ENCODE measurements at places on chromosomes 16 and 17.

DNA sequence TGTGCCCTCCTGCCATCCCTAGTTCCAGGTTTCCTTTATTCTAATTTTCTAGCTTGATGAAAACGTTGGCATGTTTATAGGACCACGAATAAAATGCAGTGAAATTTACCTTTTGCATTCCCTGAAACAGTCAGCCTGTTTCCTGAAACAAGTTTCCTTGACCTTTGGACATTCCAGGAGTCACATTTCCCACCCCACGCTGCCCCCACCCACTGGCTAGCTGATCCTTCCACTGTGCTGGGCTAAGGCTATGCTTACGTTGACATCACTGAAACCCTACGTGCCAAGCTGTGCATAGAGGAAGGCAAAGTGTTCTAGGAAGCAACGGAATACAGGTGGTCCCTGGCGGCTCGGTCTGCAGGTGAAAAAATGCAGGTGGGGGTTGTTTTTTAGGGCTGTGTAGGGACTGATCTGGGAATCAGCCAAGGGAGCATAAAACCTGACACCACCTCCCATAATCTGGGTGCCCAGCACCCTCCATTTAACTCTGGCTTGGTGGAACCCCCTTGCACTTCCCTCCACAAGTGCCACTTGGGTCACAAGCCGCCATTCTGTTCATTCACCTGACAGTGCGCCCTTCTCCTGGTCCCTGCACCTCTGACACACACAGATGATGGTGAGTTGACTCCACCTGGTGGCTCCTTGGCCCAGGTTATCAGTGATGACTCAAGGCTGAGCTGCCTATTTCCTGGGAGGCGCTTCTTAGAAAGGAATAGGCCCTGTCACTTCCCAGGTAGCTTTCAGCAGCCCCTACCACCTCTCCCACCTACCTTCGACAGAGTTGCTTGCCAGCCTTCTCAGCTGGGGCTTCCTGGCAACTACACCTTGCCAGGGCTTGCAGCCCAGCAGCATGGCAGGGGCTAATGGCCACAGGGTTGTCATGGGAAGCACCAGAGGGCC, 83.7 kb downstream of the N4BP1 start:
- DNase-seq, result no peak

GRCh38 chr16:60261425-60261824, 1527.3 kb upstream of the GOT2 start:
- no peak for DNase-seq

DNA sequence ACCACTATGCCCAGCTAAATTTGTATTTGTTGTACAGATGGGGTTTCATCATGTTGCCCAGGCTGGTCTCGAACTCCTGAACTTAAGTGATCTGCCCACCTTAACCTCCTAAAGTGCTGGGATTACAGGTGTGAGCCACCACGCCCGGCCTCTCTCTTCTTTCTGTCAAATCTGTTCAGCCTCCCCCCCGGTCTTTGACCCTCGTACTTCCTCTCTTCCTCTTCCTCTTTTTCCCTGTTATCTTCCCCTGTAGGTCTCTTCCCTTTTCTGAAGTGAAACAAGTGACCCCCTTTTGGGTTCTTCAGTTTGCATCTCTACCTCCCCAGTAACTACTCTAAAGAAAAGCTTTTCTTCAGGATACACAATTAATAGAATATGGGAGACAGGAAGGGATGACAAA, 31.7 kb upstream of the DHX40 start:
- no peak for DNase-seq

- DNase-seq, result no peak
Observed at GRCh38 chr16:87836346-87836843, 32.9 kb downstream of the SLC7A5 start.

DNA sequence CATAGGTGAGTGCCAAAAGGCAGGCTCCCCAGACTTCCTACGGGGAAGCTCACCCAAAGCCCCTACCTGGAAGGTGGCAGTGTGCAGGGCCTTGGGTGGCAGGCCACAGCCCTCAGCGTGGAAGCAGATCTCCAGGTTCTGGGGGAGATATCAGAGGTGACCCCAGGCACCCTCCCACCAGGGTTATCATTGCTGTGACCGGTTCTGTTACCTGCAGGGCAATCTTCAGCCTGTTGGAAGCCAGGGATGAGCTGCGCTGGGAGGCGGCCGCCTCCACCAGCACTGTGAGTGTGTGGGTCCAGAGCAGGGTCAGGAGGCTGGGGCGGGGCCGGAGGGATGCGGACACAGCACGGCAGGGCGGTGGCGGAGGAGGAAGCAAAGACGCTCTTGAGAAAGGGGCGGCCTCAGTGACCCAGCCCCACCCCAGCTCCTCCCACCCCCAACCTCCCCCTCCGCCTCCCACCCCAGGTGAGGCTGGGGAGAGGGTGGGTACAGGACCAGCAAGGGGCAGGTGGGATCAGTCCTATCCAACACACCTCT, 13.1 kb downstream of the UNC13D start:
- no peak for DNase-seq

DNA sequence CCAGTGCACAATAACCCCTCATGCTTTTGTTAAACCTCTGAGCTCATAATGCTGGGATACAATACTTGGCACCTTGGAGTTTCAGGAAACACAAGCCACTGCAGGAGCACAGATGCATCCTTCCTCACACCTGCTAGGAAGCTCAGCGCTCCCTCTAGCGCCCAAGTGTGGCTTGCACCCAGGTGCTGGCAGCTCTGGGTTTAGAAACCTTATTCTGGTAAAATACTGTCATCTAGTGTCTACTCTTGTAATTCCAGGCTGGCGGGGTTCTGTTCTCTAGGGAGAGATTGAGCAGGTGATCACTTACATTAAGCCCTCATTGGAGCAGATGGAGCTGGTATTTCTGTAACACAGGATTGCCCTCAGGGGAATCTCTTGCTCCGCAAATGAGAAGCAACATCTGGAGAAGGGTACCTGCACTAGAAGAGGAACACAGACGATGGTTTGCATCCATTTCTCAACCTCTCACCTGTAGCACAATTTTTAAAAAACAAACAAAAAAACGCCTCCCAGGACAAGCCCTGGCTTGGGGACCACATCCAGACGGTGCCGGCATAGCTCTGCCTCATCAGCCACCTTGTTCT, 1.5 kb downstream of the CCL1 start:
- peak; percentile 86 for DNase-seq

- no peak for DNase-seq
Observed at GRCh38 chr17:8668176-8668740, 37.7 kb upstream of the MYH10 start.

GRCh38 chr16:3188925-3189825, 1.2 kb downstream of the OR1F1 start:
- peak; percentile 66 for DNase-seq

- DNase-seq, result no peak
Observed at GRCh38 chr16:11916524-11917285, 949 bp upstream of the GSPT1 start.

DNA sequence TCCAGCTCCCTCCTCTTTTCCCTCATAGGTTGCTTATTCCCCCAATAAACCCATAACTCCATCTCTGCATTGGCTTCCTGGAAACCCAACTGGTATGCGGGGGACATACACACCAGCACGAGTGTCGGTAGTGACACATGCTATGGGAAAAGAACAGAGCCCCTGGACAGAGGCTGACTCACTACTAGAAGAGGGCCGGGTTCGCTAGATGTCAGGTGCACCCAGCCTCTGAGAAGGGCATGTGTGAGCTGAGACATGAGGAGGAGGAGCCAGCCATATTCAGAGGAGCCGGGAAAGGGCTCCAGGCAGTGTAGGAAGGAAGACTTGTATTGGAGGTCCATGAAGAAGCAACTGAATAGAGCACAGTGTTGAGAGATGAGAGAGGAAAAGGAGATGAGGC, 241.1 kb downstream of the SOX9 start:
- no peak for DNase-seq

GRCh38 chr17:39597372-39598046, 10.2 kb downstream of the NEUROD2 start:
- DNase-seq, result no peak

DNA sequence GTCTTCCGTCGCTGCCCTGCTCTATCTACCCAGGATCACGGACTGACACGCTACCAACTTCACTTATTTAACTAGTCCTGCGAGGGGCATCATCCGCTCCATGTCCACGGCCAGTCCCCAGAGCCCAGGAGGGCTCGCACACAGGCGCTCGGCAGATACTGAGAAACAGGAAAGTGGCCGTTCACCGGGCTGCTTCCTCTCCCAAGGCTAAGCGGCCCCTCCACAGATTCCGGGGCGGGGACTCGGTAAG, 388 bp downstream of the OXLD1 start:
- no peak for DNase-seq

- no peak for DNase-seq
Observed at GRCh38 chr17:39562976-39563375, 44.7 kb downstream of the NEUROD2 start.

- no peak for DNase-seq
Observed at GRCh38 chr17:80277751-80278671, 17.4 kb downstream of the RNF213 start.

Measured in muscle of back (tissue), 13 donors.